Non-pigmented ciliary epithelial cell (primary cell): ENCODE measurements at places on chromosomes 1 and 21.

DNA sequence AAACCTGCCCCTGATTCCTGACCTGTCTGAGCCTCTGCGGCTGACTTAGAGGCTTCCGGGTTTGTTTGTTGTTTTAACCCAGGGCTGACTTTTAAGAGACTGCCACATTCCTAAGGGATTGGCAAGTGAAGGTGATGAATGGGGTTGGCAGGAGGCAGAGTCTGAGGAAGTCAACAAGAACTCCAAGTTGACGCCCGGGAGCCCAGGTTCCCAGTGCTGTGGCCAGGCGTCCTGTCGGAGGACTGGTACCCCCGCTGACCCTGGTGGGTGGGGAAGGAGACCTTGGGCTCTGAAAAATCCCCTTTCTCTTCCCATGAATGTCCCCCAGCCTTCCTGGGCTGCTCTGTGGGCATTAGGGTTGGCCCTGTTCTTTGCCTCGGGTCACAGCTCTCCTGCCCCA lies 19.7 kb upstream of the EPS8L3 start:
- no peak for DNase-seq

GRCh38 chr1:165696625-165697100 lies 1.7 kb downstream of the ALDH9A1 start:
- DNase-seq, result no peak

- DNase-seq, result no peak
These were observed 3.2 kb downstream of the ANGPTL1 start for GRCh38 chr1:178867670-178868069.

- DNase-seq, result no peak
These were observed 122.8 kb upstream of the GPR52 start for GRCh38 chr1:174324939-174325338.

- no peak for DNase-seq
These were observed 17.6 kb downstream of the SHISA4 start for GRCh38 chr1:201906336-201906735.
